ENCODE measurements at places on chromosomes 6 and 20. TPM values are rescaled to one million over a fixed set of nuclear protein-coding genes. Genes with fewer than 3 reads are reported as not detected.

Gene REM1
- not detected for total RNA-seq

Gene PGBD1
- total RNA-seq = 2.3 TPM

Gene RALGAPB
- total RNA-seq = 23.7 TPM

Gene DDR1
- total RNA-seq = 14.2 TPM

Gene LPA
- total RNA-seq = not detected

Gene SLC24A3
- total RNA-seq = not detected

Gene STMND1
- total RNA-seq = not detected

Gene CYP24A1
- not detected for total RNA-seq

Gene RCAN2
- 1.5 TPM for total RNA-seq

Gene ADGRF1
- 0.13 TPM for total RNA-seq

Gene HAO1
- total RNA-seq = not detected

Gene RNF8
- 25.8 TPM for total RNA-seq

Gene C6orf52
- total RNA-seq = 4.3 TPM

Gene MYLK4
- total RNA-seq = 0.18 TPM

Gene PFDN6
- total RNA-seq = 153 TPM

Gene ZNF311
- 0.52 TPM for total RNA-seq

Gene TAAR5
- not detected for total RNA-seq

Gene SGK2
- total RNA-seq = 0.18 TPM

Gene RIPOR2
- 16.8 TPM for total RNA-seq

Gene PGC
- 0.24 TPM for total RNA-seq

Gene WFDC2
- 0.34 TPM for total RNA-seq

Gene NKAIN2
- total RNA-seq = not detected
